NCI-H2107 (cell line): ENCODE measurements at places on chromosomes 2 and 18.
A peak's percentile ranks its signal among the peaks of the same experiment; 100 is the strongest.

DNA sequence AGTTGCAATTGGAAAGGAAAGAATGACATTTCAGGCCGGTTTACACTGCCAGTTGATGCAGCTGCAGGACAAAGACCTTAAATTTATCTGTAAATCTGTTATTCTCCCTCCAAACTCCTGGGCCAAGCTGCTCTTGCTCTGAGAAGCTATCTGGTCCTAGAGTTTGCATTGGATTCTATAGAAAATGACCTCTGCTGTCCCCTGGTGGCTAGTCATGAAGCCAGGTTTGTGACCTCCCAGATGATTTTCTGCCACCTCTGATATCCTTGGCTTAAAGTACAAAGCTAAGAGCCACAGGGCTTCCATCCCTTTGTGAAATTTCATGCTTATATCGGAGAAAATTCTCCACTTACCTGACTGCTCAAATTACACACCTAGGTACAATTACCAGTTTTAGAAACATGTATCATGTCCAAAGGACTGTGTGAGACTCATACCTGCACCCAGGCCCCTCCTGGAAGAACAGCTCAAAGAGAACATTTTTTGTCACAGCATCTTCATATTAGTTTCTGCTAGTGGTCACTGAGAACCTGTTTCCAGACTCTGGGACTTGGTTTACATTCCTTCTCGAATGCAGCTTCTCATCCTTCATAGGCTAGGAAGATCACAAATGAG, 28.9 kb upstream of the IER3IP1 start:
- peak; percentile 46 for DNase-seq

DNA sequence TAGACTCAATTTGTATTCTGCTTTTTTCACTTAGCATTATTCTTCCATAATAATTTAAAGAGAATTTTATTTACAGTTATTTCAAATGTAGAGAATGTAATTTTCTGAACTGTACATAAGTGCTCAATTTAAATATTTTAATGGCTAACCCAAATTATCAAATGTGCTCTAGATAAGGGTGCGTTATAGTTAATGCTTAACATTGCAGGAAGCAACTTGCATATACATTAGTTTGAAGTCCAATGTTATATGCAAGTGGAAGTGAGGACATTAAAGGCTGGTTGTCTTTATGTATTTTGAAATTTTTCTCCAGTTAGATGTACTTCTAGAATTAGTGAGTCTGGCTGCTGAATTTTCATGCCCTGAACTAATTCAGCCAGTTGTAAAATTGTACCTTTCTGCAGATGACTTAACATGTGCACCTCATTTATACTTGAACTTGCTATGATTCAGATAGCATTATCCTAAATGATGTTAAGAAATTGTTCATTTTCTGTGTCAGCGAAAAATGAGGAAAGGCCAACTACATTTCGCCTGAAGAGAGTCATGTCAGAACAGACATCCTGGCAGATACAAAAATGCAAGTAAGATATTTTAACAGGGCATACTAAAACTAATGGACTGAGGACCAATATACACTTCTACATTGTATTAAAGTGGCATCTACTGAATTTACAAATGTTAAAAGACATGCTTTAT, 59.2 kb upstream of the GAREM1 start:
- no peak for DNase-seq

- DNase-seq = no peak
Measured at GRCh38 chr18:9851511-9851910, 34.3 kb upstream of the TXNDC2 start.

DNA sequence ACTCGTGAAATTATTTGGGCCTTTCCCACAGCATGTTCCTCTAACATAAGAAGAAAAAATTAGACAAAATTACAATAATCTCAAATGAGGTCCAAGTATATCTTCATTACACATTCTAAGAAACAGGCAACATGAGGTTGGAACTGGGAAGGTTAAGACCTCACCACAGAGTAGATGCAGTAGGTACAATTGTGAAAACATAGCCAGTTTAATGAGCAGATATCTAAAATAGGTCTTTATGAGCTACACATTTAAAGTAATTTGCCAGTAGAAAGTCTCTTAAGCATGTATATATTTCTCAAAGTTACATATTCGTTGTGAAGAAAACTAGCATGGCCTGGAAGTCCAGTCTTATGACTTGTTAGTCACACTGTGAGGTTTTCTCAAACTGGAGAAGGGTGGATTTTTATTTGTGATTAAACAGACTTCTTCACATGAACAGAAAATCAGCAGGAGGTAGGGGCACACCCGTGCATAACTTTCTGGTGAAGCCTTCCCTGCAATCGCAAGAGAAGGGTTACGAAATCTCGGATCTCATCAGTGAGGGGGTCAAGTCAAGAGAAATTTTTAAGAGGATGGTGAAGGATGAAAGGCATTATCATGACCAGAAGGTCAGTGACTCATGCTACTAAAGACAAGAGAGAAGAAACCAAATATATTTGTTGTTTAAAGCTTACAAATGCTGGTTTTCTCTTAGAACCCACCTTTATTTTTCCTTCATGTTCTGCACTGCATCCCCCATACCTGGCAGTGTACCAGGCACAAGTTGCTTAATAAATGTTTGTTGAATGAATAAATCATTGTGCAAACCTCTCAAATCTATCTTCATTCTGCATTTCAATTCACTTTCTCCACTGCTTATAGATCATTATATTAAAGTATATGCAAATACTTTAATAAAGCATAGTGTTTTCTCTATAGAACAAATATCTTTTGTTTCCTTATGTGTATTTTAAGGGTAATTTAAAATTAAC, 5.1 kb upstream of the RAB27B start:
- no peak for DNase-seq
